Left forelimb (tissue), 1 donor: ENCODE measurements at places on chromosomes 11 and 22.
A peak's percentile ranks its signal among the peaks of the same experiment; 100 is the strongest.

- no peak for DNase-seq
Observed at GRCh38 chr22:23514322-23515038, 65.6 kb downstream of the IGLL1 start.

DNA sequence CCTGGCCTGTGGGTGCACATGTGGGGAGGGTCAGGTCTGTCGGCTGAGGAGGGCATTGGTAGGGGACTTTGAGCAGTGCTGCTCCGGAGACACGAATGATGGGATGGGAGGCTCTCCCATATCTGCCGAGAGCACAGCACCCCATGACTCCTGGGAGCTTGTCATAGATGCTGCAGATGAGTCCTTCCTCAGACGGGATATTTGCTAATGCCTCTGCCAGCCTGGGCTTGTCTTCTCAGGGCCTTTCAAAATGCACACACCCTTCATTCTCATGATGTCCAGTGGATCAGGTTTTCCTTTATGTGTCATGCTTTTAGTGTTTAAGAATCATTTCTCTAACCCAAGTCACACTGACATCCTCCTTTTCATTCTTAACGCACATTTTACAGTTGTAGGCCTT, 8.1 kb upstream of the RNH1 start:
- DNase-seq: no peak

DNA sequence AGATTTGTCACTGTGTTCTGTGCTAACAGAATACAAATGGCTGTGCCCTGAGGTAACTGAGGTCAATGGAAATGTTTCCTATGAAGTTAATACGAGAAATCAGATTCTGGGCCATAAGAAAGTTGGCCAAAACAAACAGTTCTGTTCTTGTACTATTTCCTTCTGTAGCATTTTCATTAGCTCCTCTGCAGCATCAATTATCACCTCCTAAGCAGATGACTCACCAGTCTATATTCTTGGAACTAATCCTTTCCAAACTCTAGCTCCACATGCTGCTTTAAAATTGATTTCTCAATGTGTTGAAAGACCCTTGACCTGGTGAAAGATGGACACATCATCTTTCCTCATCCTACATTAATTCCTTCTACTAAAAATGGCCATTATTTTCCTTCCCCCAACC, 736.0 kb downstream of the NELL1 start:
- no peak for DNase-seq

- peak; percentile 40 for DNase-seq
Observed at GRCh38 chr11:2587976-2588748, 111.6 kb downstream of the KCNQ1OT1 start.

- DNase-seq: peak; percentile 59
Observed at GRCh38 chr22:43884600-43885318, 7.1 kb downstream of the PNPLA5 start.

DNA sequence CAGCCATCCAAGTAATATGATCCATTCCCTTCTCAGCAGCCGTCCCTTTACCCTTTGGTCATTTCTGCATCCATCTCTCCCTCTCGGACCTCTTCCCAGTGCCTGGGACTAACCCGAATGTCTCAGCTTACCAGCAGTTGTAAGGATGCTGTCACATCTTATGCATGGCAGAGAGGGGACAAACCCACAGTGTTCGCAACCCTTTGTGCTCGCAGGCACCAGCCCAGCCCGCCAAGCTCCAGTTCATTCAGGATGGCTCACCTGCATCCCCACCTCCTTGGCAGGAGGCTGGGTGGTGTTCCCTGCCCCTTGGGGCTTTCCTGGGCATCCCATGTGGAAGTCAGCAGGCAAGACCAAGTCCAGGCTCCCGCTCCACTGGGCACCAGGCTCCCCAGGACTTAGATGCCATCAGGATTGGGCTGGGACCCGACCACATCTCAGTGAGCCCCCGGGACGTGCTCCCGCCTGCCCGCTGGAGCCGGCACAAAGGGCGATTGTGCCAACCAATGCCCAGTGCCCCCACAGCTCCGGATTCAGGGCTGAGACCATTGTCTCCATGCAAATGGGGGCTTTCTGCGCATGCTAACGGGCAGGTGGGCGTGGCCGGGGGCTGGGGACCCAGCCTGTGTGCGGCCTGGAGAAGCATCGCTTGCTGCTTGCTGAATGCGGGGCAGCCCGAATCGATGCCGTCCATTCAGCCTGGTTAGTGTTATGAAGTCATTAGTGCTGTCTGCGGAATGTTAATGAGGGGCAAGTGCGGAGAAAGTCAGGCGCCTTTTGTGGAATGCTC, 108.6 kb downstream of the KCNQ1OT1 start:
- DNase-seq: no peak

GRCh38 chr11:69775163-69775755, at the start of gene FGF4:
TSS of gene FGF4 (minus strand) at chr11:69775341. CDS start at chr11:69775084, 257 bp downstream.
- DNase-seq: no peak

DNA sequence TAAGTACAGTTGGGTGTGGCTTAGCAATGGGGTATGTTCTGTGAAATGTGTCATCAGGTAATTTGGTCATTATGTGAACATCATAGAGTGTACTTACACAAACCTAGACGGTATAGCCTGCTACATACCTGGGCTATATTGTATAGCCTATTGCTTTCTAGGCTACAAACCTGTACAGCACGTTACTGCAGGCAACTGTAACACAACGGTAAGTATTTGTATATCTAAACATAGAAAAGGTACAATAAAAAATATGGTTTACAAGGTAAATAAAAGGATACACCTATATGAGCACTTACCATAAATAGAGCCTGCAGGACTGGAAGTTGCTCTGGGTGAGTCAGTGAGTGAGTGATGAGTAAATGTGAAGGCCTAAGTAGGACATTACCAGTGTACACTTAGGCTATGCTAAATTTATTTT, 73.1 kb upstream of the GDPD4 start:
- DNase-seq: no peak

- DNase-seq: no peak
Observed at GRCh38 chr11:75706260-75706729, 11.3 kb upstream of the MOGAT2 start.

GRCh38 chr11:96230686-96231085, 112.3 kb downstream of the MAML2 start:
- DNase-seq: no peak

DNA sequence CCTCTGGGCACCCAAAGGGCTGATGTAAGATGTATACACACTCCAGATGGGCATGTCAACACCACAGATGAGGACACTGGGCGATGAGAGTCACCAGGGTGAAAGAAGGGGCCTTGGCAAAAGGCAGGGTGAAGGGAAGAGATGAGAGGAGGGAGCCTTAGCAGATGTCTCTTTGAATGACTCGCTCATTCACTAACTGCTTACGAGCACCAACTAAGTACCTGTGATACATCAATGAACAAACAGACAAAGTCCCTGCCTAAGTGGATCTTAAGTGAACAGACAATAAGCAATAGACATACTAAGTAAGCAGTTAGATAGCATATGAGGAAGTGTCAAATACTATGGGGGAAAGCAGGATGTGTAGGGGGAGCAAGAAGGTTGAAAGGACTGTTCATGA, 7.5 kb downstream of the ME3 start:
- no peak for DNase-seq

- DNase-seq: no peak
Observed at GRCh38 chr11:94885133-94885532, 88.2 kb downstream of the CWC15 start.

GRCh38 chr11:76275446-76275845, 69.1 kb upstream of the WNT11 start:
- no peak for DNase-seq

- no peak for DNase-seq
Observed at GRCh38 chr11:3840004-3840869, 522 bp downstream of the RHOG start.

- DNase-seq: no peak
Observed at GRCh38 chr11:30741039-30741550, 154.9 kb upstream of the MPPED2 start.

DNA sequence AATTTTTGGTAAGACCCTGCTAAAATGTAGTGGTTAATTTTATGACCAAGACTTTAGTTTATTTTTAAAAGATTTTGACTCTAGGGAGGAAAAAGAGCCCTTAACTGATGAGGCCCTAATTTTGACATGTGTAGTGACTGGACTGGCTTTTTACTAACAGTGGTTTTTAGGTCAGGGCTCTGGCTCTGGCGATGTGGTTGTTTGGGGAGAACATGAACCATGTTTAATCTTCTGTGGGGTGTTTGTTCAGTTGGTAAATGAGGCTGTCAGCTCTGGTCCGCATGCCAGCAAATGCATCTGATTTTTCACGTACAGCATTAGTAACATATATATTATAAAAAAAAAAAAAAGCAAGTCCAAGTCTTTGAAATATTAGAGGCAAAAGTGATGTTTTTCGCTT, 104.3 kb downstream of the EXT2 start:
- no peak for DNase-seq

- DNase-seq: no peak
Observed at GRCh38 chr11:122285070-122285988, 169.3 kb upstream of the BLID start.

GRCh38 chr11:1916986-1917522, 2.4 kb upstream of the TNNT3 start:
- DNase-seq: no peak

DNA sequence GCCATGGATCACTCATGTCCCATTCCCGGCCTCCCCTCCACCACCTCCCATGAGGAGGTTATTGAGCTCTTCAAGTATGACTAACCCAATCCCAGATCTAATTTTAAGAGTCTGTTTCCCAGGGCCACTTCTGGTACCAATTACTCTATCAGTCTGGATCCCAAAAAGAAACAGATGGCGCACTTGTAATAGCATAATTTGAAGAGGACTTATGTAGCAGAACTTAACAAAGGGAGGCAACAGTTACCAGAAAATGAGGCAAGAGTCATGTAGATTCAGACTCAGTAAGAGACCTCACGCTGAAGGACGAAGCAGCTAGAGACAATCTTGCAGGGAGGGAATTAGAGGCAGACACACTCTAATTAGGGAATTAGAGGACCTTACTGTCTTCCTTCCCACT, 46.9 kb downstream of the DDX6 start:
- no peak for DNase-seq

DNA sequence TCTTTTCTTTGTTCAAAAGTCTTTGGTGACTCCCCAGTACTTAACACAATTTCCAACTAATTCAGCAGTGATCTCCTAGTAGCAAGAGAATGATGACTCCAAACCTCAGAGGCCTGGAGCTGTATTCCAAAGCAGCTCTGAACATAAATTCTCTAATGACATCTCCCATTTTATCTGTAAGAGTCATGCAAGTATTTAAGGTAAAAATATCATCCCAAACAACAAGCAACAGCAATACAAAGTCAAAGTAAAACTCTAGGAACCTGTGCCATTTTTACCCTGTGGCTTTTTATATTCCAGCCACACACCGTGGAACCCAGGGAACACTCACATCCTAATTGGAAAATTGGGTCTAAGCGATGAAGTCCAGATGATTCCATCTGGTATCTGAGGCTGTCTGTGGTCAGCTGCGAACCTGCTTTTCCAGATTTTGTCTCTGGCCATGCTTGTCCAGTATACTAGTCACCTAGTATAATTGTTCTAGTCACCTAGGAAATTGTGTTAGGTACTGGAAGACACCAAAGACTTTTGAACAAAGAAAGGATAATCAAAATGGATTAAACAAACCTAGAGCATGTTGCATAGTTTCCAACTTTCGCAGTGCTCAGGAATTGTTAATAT, 92.3 kb upstream of the SLC25A18 start:
- DNase-seq: no peak
